ENCODE measurements at places on chromosomes 3 and 15.
A peak's percentile ranks its signal among the peaks of the same experiment; 100 is the strongest.

DNA sequence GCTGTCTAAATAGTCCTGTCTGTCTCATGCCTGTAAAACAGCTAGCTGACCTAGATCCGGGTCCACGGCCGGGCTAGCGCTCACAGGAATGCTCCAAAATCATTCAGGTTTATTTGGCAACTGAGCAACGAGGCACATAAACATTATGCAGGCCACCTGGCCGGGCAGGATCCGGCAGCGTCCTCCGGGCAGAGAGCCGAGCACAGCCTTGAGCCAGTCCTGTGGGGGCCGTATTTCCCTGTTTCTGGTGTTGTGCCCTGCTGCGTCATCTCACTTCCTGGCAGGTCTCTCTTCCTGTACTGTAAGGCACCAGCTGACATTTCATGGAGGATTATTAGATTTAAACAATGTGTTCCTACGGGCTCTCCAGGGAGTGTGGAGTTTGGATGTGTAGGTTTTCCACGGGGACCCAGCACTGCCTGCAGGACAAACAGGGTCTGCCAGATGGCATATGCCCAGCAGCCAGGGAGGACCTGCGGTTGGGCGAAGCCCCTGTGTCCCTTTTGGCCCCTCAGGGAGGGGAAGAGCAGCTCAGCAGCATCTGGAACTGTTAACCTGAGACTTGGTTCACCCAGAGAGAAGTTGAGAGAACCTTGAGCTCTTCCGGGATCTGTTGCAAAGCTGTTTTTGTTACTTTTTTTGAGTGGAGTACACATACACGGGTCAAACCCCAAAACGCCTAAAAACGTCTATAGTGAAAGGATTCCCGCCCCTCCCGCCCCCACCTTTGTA, 16.6 kb upstream of the LRRK1 start:
- peak; percentile 81 for DNase-seq

DNA sequence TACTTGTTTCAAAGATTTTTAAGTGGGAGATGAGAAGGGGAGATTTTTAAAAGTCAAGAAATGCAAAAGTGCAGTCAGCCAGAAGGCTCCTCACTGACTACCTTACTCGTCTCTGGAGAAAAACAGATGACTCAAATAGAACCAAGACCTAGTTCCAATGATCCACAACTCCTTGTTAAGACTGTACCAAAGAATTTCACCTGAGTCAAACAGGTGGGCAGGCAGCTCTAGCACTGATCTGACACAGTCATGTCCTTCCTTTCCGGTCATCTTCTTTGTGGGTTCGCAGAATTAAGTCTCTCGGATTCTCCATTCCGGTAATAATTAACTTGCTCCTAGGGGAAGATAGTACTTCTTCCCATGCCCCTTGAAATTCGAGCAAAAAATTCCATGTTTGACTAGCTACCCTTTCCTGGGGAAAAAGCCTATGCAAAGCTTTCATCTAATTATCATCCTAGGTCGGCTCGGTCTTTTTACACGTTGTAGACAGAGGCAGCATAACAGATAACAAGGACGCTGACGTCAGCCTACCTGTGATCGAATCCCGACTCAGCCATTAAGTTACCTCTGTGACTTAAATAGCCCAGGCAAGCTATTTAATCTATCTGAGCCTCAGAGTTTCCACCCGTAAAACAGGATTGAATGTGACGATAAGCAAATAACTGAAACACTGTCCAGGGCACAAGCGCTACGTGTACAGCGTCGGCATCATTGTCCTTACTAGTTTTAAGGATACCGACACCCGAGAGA, 758 bp downstream of the SELENOK start:
- peak; percentile 2 for DNase-seq

DNA sequence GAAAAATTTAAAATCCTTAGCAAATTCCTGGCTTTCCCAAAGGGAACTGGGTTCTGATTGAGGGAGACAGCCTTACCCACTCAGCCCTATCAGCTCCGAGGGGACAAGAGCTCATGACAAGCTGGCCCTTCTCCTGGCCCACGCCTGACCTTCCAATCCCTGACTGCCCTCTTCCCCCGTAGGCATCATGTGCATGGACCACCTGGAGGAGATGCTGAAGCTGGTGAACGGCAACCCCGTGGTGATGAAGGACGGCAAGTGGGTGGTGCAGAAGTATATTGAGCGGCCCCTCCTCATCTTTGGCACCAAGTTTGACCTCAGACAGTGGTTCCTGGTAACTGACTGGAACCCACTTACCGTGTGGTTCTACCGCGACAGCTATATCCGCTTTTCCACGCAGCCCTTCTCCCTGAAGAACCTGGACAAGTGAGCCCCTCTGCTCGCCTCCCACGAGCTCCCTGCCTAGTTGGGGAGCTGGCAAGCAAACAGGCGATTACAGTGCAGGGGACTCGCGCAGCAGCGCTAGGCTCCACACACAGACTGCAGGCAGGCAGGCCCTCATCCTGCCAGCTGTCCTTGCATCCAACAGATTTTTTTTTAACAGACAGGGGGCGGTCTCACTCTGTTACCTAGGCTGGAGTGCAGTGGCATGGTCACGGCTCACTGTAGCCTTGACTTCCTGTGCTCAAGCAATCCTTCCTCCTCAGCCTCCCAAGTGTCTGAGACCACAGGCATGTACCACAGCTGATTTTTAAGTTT, 16.8 kb downstream of the RPUSD3 start:
- DNase-seq: peak; percentile 13

GRCh38 chr3:70518356-70518755, 205.9 kb upstream of the MDFIC2 start:
- no peak for DNase-seq

DNA sequence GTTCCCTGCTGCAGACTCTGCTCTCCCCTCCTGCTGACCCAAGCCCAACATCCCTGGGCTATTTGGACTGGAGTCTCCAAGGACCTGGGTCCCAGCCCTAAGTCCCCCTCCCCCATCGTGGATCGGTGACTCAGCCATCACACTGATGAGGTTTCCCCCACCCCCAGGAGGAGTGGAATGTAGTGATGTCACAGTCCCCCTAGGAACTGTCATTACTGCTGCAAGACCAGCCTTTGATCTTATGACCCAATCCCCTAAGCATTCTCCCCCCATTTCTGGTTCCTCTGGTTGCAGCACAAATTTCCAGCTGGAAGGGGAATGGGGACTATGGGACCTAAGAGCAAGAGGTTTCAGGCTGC, 63.4 kb upstream of the CSPG4 start:
- peak; percentile 75 for DNase-seq

Measured in fibroblast of skin of abdomen (primary cell).